Central memory CD4-positive, alpha-beta T cell (primary cell): ENCODE measurements at places on chromosomes 12 and 14.

DNA sequence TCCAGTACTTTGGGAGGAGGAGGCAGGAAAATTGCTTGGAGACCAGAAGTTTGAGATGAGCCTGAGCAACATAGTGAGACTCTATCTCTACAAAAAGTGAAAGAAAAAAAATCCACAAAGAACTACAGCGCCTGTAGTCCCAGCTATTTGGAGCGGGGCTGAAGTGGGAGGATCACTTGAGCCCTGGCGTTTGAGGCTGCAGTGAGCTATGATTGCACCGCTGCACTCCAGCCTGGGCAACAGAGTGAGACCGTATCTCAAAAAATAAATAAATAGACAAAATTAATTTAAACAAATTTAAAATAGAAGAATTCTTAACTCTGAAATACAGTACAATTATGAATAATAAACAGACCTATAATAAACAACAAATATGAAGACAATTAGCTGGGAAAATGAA, 40.9 kb downstream of the ATL1 start:
- DNase-seq, result no peak

- no peak for DNase-seq
Observed at GRCh38 chr14:39499514-39499913, 67.3 kb upstream of the FBXO33 start.

- DNase-seq, result no peak
Observed at GRCh38 chr12:55681142-55682077, 26.3 kb downstream of the ITGA7 start.

- DNase-seq, result no peak
Observed at GRCh38 chr12:44523828-44524227, 352.3 kb downstream of the NELL2 start.

- DNase-seq, result peak; percentile 44
Observed at GRCh38 chr12:120466560-120467315, 2.8 kb downstream of the SRSF9 start.

- no peak for DNase-seq
Observed at GRCh38 chr12:12926571-12927071, 25.3 kb downstream of the GPRC5D start.

DNA sequence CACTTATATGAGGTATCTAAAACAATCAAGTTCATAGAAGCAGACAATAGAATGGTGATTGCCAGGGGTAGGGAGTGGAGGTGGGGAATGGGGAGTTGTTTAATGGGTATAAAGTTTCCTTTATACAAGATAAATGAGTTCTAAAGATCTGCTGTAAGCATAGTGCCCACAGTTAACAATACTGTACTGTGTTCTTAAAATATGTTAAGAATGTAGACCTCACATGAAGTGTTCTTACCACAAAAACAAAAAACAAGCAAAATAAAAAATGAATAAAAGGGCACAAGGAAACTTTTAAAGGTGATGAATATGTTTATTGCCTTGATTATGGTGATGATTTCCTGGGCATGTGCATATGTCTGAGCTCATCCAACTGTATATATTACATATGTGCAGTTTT, 211.8 kb downstream of the MSRB3 start:
- DNase-seq, result no peak

- DNase-seq, result no peak
Observed at GRCh38 chr14:20719777-20720176, 25.9 kb upstream of the EDDM3A start.

GRCh38 chr12:132586929-132587328, 23.5 kb downstream of the LRCOL1 start:
- DNase-seq, result no peak

DNA sequence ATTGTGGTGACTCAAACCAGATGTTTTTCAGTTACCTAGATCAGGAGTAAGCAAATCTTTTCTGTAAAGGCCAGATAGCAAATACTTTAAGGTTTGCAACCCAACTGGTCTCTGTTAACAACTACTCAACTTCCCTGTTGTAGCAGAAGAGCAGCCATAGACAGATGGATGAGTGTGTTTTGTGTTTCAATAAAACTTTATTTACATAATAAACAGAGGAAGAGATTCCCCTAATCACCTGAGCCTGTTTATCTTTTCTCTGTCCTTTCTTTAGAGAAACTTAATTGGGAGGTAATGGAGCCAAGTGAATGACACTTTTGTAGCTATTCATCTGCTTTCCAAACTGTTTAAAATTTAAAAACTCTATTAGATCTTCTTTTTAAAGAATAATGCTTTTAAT, 365.1 kb downstream of the IPO8 start:
- no peak for DNase-seq

GRCh38 chr12:75706786-75707605, 195.6 kb upstream of the KRR1 start:
- no peak for DNase-seq

DNA sequence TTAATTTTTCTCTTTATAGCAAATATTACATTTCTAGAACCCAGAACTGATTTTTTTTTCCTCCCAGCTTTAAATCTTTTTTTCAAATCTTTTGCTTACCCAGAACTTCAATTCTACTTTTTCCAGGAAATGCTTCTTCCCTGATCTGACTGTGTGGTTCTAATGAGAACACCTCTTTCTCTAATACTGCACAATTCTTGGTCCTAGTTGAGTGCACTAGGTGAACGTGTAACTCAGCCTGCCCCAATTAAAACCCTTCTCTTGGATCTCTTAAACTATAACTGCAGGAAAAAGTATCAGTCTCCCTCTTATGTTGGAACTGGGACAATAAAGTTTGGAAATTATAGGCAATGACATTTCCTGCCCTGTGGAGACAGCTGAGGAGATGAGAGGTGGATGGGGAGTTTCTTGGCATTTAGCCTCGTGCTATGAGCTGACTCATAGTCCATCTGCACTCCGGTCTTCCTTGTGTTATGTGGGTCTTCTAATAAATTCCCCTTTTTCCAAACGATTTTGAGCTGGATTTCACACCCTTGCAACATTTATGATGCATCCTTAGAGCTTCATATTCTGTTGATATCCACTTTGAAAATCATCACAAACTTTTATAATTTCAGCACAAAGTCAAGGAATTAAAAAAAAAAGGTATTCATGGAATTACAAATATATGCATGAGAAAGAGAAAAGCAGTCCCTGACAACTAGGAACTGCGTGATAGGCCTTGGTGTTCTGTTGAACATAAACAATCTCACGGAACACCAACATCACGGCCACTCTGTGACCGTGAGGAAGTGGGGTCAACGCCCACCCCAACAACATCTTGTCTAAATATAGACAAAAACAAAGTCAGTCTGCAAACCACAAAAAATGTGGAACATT, 52.4 kb downstream of the BRMS1L start:
- DNase-seq, result no peak

GRCh38 chr12:116695464-116695725, 42.5 kb downstream of the SPRING1 start:
- no peak for DNase-seq

DNA sequence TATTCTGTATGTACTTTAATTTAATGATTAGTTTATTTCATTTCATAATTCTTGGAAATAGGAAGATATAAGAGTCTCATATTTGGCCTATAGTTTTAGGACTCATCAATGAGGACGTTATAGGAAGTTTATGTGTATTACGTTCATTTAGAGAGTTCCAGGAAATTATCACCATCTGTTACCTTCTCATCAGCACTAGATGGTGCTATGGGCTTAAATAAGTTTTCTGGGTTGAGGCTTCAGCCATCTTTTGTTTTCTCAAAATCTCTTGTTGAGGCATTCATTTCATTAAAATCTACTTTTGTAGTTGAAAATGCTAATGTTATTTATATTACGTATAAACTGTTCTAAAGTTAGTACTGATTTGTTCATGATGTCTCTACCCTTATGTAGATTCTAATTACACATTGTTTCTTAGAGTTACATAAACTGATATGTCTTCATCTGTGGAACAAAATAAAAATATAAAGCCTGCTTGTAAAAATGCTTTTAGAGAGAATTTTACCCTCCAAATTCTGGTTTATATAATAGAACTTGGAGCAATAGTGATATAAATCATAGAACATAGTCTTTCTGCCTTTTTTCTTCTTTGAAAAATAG, 89.2 kb downstream of the CFAP54 start:
- DNase-seq, result peak; percentile 48

GRCh38 chr12:124512667-124513296, 54.6 kb downstream of the NCOR2 start:
- DNase-seq, result no peak

DNA sequence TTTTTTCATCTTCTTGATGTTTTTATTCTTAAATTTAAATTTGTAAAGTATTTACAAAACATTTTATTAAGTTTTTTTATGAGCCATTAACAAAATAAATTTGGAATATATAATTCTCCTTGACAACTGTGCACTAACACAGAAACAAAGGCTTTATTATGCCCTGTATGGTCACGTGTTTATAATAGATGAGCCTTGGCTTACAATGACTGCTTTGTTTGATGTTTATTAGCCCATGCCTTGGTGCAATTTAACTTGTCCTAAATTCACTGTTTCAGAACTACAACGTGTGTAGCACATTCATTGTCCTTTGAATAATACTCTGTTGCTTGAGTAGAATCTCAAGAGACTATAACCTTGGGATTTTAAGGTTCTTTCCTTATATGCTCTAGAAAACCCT, 59.8 kb downstream of the CNTN1 start:
- DNase-seq, result no peak

DNA sequence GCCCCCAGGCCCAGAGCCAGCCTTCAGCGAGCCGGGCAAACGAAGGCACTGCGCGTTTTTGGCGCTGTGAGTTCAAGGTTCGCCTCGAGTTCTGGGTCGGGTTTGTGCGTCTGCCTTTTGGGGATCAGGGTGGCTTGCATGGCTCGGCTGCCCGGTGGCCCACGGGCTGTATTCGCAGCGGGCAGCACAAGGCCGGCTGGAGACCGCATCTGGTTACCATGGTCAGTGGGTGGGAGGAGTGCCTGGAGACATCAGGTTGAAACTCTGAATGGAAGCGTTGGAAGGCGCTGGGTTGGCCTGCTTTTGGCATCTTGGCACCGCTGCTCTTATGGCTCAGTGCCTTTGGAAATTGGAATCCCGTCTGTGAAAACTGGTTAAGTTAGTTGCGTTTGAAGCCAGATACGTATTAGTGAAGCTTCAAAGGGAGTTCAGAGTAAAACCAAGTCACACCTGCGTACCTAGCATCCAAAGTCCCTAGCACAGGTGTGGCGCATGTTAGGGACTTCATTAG, 50.9 kb downstream of the SNAPC1 start:
- DNase-seq, result no peak

DNA sequence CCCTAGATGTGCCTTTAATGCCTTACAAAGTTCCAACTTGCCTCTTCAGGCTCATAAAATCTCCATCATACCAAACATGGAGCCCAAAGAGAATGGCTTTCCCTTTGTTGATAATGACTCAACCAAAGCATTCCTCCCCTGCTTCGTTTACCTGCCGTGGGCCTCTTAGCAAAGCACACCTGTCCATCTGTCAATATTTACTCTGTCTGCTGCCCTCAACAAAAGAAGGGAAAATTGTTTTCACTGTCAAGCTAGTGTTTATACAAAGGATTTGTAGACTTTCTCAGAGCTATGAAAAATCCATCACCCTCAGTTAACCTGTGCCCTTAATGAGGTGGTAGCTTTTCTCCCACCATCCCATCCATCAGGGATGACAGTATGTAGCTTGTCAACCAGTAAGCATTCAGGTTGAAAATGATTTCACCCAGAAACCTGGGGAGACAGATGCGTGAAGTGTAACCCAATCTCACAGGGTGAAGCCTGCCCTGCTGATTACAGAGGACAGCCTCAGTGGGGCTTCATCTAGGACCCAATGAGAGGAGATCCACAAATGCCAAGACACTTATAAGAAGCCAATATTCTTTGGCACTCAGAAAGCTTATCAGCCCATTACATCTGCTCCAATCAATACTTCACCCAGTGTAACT, 278.1 kb downstream of the NUAK1 start:
- no peak for DNase-seq

GRCh38 chr14:53350866-53351265, 197.7 kb upstream of the DDHD1 start:
- DNase-seq, result no peak

DNA sequence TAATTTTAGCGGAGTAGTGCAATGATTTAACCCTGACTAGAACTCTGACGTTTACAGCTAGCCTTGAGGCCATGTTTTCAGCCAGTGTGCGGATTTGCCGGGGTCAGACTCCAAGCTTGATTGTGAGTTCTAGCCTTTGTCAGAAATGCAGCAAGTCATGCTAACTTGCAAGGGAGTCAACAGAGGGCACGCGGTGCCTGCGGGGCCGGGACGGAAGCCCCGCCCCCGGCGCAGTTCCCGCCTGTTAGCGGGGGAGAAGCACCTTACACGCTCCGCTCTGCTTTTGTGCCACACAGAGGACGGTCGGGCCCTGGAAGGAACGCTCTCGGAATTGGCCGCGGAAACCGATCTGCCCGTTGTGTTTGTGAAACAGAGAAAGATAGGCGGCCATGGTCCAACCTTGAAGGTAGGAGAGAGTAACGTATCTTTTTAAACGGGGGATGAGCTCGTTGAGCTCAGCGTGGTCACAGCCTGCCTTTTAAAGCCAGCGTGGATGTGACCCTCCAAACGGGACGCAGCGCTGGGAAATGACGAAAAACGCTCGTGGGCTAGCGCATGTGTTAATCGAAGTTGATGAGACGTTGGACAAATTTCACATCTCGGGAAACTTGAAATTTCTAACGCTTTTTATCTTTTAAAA, 14.8 kb upstream of the EID3 start:
- DNase-seq, result peak; percentile 85

GRCh38 chr12:58657190-58657589, 263.1 kb downstream of the LRIG3 start:
- DNase-seq, result no peak

DNA sequence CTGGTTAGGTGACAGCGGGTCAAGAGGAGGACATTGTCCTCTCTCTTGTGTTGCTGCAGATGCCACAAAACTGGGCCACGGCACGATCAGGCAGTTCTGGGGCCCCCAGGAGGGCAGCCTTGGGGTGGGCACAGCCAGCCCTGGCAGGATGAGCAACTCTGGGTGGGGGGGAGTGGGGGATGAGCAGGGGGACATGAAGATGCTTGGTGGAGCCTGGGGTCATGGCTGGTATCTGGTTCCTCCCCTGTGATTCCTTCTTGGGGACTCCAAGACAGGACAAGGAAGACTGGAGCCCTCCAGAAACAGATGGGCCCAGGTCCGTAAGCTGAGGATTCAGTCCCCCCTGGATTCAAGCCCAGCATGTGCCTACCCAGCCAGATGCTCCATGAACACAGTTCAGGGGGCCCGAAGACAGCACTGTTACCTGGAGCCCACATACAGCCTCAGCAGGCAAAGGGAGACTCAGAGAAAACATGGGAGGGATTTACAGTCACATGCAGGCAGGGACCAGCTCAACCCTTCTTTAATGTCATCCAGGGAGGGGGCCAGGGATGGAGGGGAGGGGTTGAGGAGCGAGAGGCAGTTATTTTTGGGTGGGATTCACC, 10.4 kb downstream of the SERPINA1 start:
- DNase-seq, result no peak

DNA sequence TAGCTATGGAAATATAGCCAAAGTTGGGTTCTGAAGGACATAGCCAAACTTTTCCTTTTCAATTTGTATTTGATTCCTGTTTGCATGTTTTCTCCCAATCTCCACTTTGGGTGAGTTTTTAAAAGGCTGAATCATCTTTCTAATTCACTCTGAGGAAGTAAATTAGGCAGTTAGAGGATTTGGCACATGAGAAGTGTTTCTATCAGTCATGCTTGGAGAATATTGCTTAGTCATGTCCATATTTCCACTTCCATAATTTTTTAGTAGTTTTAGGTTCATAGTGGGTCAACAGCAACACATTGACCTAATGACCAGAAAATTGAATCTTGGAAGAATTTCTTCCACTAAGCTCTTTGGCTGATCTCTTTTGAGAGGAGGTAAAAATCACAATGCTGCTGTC, 21.8 kb downstream of the IRAK3 start:
- DNase-seq, result no peak
